AG09319 (cell line): ENCODE measurements at places on chromosomes 11 and 22.

DNA sequence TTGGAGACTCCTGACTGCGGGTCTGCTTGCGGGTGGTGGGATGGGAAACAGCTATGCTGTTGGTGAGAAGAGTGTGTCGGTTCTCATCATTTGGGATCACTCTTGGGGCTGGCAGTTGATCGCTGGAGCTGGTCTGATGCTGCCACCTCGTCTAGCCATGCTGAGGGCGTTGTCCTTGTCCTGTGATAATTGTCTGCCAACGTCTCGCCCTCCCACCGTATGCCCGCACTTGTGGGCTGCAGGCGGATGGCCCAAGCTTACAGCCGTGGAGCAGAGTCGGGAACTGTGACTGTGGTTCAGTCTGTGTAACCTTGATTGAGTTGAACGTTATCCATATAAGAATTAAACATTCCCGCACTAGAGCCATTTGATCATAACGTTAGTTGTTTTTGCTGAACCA lies 204.4 kb downstream of the TBC1D22A start:
- DNase-seq, result no peak

DNA sequence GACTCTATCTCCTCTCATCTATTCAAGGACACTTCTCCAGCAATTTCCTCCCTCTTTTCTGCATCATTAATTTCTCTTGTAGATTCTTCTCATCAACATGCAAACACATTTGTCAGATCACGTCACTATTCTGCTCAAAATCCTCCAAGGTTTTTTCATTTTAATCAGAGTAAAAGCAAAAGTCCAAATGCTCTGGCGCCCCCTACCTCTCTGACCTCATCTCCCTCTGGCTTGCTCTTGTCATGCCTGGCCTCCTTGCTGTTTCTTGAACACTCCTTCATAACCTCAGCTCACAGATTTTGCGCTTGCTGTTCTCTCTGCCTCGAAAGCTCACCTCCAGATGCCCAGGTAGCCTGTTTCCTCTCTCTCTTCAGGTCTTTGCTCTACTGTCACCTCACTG lies 22.4 kb downstream of the RTCB start:
- no peak for DNase-seq

- no peak for DNase-seq
These were observed 8.9 kb downstream of the SUSD2 start for GRCh38 chr22:24190159-24190540.

DNA sequence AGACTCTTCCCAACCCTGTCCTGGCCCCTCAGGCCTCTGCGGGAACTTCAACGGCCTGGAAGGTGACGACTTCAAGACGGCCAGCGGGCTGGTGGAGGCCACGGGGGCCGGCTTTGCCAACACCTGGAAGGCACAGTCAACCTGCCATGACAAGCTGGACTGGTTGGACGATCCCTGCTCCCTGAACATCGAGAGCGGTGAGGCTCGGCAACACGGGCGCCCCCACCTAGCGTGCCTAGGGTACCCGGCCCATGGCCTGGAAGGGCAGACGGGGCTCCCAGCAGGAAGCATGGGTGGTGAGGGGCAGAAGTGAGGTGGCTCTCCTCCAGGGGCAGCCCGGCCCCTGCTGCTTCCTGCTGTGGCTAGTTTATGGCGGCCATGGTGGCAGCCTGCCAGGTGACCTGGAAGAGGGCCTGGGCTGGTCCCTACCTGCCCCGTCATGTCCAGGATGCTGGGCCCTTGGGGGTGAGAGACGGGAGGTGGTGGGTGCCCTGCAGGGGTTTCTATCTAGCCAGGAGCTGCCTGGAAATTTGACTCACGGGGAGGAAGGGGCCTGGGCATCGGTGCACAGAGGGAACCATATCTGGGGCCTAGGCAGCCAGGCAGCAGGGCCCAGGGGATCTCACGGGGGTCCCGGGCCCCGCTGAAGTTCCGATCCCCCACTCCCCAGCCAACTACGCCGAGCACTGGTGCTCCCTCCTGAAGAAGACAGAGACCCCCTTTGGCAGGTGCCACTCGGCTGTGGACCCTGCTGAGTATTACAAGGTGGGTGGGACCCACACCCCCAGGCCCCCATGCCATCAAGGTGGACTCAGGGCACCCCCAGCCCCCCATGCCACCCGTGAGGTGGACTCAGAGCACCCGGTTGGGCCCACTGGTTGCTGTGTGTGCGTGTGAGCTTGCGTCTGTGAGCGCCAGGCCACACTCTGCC lies 9.2 kb downstream of the MUC2 start:
- no peak for DNase-seq

DNA sequence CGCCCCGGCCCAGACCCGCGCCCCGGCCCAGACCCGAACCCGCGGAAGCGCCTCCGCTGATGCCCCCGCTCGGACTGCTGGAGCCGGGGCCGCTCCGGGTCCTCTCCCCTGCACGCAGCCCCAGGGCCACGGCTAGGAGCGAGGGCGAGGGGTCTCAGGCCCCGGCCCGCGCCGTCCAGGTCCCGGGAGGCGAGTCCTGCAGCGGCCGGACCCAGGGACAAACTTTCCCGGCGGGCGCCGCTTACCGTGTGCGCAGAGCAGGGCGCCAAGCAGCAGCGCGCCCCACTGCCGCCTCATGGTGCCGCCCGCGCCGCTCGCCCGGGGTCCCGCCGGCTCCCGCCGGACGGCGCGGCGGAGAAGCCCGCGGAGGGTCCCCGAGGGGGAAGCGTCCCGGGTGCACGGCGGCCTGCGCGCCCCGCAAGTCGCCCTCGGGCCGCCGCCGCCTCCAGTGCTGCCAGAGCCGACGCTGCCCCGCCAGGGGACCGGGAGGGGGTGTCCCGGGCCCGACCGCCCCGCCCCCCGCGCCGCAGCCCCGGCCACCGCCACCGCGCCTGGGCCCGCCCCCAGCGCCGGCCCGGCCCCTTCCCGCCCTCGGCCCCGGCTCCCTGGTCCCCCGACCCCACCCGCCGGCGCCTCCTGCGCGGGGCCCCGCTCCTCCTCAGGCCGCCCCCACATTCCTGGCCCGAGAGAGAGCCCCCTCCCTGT lies at the start of gene LRP4:
Gene LRP4 (minus strand): TSS at position 468 of the 705 bp plus-strand sequence. CDS start 171 bp downstream, at position 297.
- no peak for DNase-seq

DNA sequence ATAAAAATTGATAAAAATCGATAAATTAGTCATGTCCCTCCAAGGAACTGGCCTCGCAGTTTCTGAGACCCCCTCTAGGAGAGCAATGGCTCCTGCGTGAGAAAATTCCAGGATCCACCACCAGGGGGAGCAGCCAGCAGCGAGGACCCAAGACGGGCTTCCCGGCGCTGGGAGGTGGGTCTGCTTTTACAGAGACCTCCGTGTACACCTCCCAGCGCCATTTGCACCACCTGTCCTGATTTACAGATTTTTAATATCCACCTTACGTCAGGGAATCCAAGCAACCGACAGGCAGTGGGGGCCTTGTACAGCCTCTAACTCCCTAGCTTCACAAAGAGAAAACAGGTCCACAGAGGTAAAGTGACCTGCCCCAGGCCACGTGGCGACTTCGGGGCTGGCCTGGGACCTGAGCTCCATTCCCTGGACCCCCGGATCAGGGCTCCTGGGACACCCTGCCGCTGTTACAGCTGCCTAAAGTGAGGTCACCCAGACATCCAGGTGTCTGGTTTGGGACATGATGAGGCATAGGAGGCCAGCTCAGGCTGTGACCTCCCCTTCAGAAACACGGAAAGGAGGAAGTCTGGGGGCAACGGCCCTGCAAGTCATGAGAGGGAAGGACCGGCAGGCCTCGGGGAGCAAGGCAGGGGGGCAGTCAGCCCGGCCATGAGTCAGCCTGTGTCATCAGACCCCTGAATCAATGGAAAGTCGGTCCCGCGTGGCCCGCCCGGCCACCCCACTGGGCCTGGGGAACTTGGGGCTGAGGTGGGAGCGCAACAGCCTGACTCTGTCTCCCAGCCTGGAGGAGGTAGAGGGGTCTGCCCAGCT lies 3.5 kb downstream of the OSM start:
- no peak for DNase-seq

DNA sequence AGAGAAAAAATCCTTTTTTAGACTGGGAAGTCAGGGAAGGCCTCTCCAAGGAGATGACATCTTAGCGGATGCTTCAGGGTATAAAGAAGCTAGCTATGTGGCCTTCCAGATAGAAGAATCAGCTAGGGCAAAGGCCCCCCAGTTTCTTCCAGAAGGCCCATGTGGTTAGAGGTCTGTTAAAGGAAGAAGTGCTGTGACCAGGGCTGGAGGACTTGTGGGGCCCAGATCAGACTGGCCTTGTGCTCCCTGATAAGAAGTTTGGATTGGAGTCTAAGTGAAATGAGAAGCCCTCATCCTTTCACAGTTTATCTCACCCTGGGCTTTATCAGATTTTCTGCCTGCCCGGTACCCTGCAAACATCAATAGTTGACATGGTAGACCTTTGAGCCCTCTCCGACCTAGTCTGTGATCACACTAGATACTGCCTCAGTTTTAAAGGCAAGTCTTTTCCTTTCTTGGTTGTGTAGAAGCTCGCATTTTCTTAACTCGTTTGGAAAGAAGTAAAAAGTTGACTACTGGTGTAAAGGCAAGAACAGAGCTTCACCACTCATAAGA lies 7.8 kb downstream of the AMPD3 start:
- no peak for DNase-seq

DNA sequence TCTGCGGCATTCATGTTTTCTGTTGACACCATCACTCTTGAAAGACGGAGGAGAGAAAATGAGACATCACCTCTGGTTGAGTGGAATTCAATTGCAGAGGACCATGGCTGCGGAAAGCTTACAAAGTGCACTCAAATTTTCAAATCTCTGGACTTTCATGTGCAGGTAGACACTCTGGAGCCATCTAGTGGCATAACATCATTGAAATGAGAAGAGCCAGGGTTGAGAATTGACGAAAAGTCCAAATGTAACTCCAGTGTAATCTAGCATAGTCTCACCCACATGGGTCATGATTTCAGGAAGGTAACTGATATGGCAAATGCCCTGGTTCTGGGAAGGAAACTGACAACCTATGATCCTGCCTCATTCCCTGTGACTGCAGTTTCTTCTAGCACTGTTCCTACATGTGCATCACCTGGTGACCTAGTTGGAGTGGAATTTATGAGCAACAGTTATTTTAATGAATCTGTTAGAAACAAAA lies 687.8 kb downstream of the KCNA4 start:
- peak; percentile 44 for DNase-seq

GRCh38 chr22:38244106-38244505 lies 28.7 kb downstream of the TMEM184B start:
- DNase-seq, result no peak

DNA sequence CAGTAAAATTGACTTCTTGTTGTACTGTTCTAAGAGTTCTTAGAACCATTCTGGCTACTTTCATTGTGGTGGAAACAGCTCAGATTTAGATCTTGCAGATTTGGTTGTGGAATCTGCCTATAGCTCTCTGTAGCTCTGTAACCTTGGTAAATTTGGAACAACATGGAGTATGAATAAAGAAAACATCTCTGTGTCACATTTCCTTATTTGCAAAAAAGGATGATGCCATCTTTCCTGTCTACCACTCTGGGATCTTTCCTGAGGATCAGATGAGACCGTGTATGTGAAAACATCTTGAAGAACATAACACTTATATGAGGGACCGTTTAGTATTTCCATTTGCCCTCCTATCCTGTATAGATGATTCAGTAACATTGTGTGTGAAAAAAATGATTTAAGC lies 9.1 kb downstream of the ACRV1 start:
- DNase-seq, result no peak

DNA sequence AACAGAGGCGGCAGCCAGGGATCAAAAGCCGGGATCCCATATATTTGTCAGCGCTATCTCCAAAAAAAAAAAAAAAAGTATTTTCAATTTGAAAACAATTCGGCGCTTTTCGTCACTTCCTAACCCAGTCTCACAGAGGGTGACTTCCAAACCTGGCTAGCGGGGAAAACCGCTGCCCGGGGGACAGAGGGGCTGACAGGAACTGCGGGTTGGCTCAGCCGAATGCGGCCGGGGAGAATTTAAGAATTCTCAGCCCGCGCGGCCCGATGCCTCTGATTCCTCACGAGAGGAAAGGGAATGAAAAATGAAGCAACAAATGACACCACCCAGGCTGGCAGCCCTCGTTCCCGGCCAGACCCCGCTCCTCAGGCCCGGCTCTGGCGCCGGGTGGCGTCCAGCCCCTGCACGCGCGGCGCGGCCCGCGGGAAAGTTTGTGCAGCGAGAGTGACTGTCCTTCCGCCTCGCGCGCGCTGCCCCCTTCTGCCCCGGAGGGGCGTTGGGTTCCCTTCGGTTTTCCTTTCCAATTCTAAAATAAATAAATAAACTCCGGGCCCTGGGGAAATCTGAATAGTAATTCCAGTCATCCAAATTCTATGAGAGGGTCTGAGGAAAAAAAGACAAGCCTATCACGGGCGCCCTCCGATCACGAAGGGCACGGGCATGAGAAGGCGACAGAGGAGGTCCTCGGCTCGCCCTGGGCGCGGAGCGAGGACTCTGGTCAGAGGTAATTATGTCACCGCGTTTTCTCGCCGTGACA lies 4.8 kb upstream of the PAX6 start:
- DNase-seq, result no peak

GRCh38 chr11:126366064-126366822 lies 10.8 kb downstream of the ST3GAL4 start:
- no peak for DNase-seq

DNA sequence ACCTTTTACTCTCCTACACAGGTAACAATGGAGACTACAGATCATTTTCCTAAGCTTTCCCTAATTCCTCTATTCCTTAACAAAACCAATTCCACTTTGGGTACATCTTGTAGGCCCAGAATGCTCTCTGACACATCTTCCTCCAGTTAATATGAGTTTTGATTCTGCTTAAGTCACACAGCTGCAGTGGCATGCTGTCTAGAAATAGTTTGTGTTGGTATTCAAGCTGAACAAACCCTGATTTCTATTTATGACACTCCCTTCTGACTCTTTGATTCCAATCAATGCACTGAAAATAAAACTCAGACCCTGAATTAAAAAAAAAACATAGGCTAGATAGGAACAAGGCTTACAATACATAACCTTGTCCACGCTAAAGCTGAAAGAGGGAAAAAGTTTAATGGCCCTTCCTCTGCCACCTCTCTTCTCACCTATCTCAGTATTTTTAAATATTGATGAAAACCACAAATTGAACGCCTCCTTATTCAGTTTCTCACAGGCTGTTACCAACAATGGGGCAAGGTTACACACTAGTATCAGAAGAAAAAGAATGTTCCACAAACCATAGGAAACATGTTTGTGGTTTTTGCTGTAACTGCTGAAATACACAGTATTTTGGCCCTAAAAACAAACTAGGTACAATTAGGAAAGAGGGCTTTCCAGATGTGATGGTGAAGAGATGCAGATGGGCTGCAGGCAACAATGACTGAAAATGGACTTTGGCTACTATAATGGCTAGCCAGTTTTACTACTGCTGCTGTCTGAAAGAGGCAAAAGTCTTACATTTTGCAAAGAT lies 35.7 kb upstream of the GAB2 start:
- no peak for DNase-seq
